ENCODE measurements at places on chromosomes 1 and 21. TPM values are rescaled to one million over a fixed set of nuclear protein-coding genes. Genes with fewer than 3 reads are reported as not detected.

Gene OLIG2
- total RNA-seq = not detected

Gene IL10RB
- 49.1 TPM for total RNA-seq

Gene OR2T33
- total RNA-seq = not detected

Gene MAP7D1
- 120 TPM for total RNA-seq

Gene TRPM2
- 17.9 TPM for total RNA-seq

Gene NR0B2
- 2.2 TPM for total RNA-seq

Gene CIART
- total RNA-seq = 6.2 TPM

GRCh38 chr1:151854658-151855057 is 1.1 kb upstream of the THEM5 start:
- H3K27ac ChIP-seq = no peak overlapping the region
- no peak for DNase-seq
- peaks cover 2% of the 10 kb centered on the region for H3K4me1 ChIP-seq
- H3K4me3 ChIP-seq = no peak overlapping the region

DNA sequence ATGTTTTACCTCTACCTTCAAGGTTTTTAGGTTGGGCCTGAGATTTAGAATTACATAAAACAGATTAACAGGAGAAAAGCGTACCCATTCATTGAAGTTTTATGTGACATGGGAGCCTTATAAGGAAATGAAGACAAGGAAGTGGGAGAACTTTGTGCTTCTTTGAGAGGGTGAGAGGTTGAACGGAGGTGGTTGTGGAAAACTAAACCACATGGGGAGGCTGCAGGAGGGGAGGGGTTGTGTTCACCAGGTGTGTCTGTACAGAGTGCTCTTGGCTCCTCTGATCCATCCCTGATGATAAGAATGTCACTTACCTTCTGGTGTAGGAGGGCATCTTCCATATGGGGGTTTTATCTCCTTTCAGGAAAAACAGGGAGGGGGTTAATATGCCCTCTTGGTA is 2.7 kb downstream of the SLX9 start:
- no peaks in the 10 kb centered on the region for H3K27me3 ChIP-seq
- H3K4me1 ChIP-seq = peaks cover 22% of the 10 kb centered on the region
- H3K4me3 ChIP-seq = no peak overlapping the region
- peaks cover 37% of the 10 kb centered on the region for H3K36me3 ChIP-seq

GRCh38 chr1:2597441-2598328 is 11.1 kb downstream of the PRXL2B start:
- H3K4me1 ChIP-seq = peaks cover 19% of the 10 kb centered on the region
- no peaks in the 10 kb centered on the region for H3K36me3 ChIP-seq
- peaks cover 1% of the 10 kb centered on the region for H3K27me3 ChIP-seq
- H3K4me3 ChIP-seq = no peak overlapping the region
- no peak for DNase-seq

DNA sequence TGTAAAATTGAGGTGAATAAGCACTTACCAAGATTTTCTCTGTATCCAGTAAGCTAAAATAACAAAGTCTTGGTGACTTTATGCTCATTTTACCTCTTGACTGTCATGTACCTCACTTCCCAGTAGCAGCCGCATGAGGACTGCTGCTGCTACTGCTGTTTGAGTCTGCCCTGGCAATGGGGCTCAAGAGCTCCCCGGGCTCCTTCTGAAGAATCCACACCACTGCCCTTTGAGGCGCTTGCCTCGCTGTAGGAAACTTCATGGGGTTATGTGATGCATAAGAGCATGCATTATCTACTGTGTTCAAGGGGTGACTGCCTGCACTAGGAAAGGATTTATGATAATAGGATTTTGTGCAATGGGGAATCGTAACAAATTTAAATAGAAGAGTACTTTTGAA is 113.5 kb downstream of the NTNG1 start:
- no peak for DNase-seq
- H3K4me1 ChIP-seq = no peaks in the 10 kb centered on the region
- no peaks in the 10 kb centered on the region for H3K27me3 ChIP-seq
- H3K27ac ChIP-seq = no peak overlapping the region

DNA sequence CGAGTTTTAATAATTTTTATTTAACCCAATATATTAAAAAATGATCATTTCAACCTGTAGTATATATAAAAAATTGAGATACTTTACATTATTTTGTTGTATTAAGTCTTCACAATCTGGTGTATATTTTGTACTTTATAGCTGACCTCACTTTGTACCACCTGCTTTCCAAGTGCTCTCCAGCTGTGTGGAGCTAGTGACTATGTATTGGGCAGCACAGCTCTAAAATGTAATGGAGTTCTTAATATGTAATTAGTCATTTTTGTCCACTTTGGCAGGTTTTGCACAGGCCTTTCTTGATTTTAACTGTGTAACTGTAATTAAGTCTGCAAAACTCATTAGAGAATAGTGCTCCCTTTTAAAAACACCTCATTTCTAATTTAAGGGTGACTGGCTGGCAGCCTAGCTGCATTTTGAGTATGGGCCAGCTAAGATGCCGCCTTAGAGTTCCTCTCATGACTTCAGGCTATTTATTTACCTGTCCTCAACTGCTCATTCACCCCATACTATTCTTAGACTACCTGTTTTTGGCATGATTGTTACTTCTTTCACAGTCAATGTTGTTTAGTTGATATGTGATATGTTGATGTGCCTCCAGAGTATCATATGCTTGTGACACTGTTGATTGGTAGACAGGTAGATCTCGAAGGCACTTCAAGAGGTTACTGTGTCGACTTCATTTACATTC is 43.2 kb downstream of the ZYG11B start:
- H3K36me3 ChIP-seq = peaks cover 22% of the 10 kb centered on the region
- H3K4me1 ChIP-seq = no peaks in the 10 kb centered on the region
- no peak for DNase-seq
- no peak overlapping the region for H3K4me3 ChIP-seq
- H3K27ac ChIP-seq = no peak overlapping the region

DNA sequence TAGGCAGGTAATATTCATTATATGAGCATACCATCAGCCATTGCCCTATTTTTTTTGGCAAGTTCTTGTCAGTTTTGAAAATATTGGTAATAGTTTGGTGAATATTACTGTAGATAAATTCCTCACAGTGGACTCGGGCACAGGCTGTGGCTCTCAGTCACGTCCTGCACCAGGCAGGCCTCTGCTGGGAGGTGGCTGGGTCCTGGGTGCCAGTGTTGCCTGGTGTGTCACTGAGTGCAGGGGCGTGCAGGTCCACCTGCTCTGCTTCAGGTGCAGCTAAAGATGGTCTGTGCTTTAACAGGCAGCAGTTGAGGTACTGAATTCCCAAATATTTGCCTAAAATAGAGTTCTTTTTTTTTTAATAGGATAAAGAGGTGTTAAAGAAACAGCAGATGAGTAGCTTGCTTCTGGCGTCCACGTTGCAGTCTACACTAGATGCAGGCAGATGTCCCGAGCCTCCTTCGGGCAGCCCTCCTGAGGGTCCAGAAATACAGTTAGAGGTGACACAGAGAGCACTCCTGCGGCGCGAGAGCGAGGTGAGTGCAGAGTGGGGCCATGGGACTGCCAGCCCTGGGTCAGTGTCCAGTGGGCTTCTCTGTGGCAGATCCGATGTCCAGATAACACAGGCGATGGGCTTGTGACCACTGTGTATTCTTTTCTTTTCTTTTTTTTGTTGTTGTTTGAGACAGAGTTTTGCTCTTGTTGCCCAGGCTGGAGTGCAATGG is 57.3 kb upstream of the DIP2A start:
- H3K4me3 ChIP-seq = no peak overlapping the region
- H3K27me3 ChIP-seq = no peaks in the 10 kb centered on the region
- no peak overlapping the region for H3K27ac ChIP-seq
- peaks cover 82% of the 10 kb centered on the region for H3K36me3 ChIP-seq
- no peaks in the 10 kb centered on the region for H3K4me1 ChIP-seq
- peak; percentile 15 for DNase-seq

DNA sequence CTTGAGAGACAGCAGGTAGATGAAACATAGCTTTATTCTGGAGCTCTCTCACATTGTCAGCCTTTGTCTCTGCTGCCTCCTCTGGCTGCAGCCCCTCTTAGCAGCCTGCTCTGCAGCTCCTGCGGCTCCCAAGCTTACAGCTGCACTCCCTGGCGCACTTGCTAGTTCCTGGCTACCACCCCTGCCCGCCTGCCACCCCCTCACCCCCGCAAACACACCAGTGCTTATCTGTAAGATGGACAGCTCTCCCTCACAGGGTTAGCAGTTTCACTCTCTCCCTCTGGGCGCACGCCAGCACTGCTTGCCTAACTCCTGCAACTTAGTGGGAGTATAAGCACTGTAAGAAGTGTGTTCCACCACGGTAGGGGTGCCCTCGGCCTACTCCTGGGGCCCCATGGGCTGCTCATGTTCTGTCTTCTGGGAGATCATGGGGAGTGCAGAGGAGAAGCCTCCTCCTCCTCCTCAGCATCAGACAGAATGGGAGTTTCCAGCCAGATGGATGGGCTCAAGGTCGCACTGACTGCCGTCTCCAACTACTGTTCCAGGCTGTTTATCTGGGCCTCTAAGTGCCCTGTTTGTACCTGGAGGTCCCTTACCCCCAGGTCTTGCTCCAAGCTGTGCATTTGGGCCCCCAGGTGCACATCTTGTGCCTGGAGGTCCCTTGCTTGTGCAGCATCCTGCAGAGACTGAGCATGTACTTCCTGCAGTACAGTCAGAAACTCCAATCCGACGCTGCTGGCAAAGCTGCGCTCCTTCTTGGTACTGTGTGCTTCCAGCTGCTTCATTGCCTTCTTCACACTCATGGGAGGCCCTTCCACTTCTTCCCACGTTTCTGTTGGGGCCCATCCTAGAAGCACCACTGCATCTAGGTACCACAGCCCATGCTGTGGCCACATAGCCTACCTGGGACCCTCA is 1388.1 kb downstream of the AMY1C start:
- H3K27ac ChIP-seq = no peak overlapping the region
- no peak for DNase-seq
- H3K4me1 ChIP-seq = no peaks in the 10 kb centered on the region
- H3K27me3 ChIP-seq = no peaks in the 10 kb centered on the region

- H3K4me1 ChIP-seq = peaks cover 12% of the 10 kb centered on the region
- H3K27me3 ChIP-seq = no peaks in the 10 kb centered on the region
- no peak overlapping the region for H3K27ac ChIP-seq
- no peak overlapping the region for H3K4me3 ChIP-seq
Measured at GRCh38 chr1:51564124-51564523, 45.1 kb upstream of the EPS15 start.

- H3K27ac ChIP-seq = peak overlapping the region; percentile 59
- H3K36me3 ChIP-seq = no peaks in the 10 kb centered on the region
- peaks cover 44% of the 10 kb centered on the region for H3K4me1 ChIP-seq
- H3K4me3 ChIP-seq = no peak overlapping the region
Measured at GRCh38 chr1:66283622-66284041, 250.3 kb upstream of the SGIP1 start.

DNA sequence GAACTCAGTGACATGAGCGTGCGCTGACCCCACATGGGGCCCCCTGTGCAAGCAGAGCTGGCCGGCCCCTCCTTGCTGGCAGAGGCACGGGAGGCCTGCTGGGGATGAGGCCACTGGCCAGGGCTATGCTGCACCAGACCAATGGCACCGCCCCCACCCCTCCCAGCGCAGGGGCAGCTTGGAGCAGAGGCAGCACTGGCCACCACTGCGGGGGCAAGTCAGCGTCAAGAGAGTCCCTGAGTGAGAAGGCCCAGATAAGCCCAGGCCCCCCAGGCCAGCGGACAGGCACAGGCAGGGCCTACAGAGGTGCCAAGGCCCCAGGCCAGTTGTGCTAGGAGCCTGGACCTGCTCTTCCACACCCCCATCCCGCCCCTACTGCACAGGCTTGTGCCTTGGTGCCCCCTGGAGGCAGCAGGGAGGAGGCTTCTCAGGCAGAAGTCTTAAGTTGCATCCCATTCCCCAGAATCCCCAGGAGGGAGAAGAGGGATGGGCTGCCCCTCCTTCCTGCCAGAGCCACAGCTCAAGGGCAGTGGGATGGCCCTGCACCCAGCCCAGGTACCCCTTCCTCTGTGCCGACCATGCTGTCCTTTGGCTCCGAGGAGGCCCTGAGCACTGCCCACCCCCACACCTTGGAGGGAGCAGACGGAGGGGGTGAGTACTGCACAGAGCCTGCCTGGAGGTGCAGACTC is 35.8 kb downstream of the EPHX1 start:
- no peaks in the 10 kb centered on the region for H3K27me3 ChIP-seq
- peak overlapping the region; percentile 36 for H3K27ac ChIP-seq
- H3K4me3 ChIP-seq = no peak overlapping the region
- H3K36me3 ChIP-seq = peaks cover 100% of the 10 kb centered on the region
- peak; percentile 77 for DNase-seq
- H3K4me1 ChIP-seq = peaks cover 16% of the 10 kb centered on the region

GRCh38 chr1:246949956-246950355 is 18.2 kb upstream of the AHCTF1 start:
- no peaks in the 10 kb centered on the region for H3K36me3 ChIP-seq
- no peaks in the 10 kb centered on the region for H3K27me3 ChIP-seq
- no peak for DNase-seq
- H3K4me3 ChIP-seq = no peak overlapping the region
- peak overlapping the region; percentile 36 for H3K27ac ChIP-seq

DNA sequence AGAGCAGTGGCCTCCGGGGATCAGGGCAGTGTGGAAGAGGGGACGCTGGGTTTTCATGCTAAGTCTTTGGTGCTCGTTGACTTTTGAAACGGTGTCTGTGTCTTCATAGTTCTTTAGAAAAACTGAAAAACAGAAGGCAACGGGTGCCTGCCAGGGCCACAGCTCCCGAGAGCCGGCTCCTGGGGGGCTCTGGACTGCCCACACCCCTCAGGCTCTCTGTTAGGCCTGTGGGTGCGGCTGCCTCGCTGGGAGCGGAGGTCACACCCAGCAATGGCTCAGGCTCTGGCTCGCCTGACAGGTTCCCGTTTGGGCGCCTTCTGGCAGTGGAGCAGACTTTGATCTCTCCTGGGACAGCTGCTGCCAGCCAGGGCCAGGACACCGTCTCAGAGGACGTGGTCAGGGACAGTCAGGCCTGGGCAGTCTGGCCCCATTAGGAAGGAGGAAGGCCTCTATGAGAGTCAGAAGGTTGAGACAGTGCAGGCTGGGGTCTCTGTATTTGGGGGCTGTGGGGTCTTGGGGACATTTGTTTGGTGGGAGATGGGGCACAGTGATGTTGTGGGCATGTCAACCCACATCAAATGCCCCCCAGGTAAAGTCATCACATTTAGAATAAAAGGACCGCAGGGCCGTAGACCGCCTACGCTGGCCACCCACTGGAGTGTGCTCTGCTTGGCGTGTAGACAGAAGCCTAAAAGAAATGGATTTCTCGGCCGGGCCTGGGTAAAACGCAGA is 5.6 kb downstream of the ARHGEF16 start:
- peaks cover 3% of the 10 kb centered on the region for H3K4me1 ChIP-seq
- no peaks in the 10 kb centered on the region for H3K27me3 ChIP-seq
- H3K36me3 ChIP-seq = no peaks in the 10 kb centered on the region
- no peak for DNase-seq
- no peak overlapping the region for H3K27ac ChIP-seq

Data from lower lobe of right lung (tissue), 2 donors.